ENCODE measurements at places on chromosomes 5 and 9.

GRCh38 chr9:113368348-113368981, 8.3 kb downstream of the HDHD3 start:
- no peak for DNase-seq

DNA sequence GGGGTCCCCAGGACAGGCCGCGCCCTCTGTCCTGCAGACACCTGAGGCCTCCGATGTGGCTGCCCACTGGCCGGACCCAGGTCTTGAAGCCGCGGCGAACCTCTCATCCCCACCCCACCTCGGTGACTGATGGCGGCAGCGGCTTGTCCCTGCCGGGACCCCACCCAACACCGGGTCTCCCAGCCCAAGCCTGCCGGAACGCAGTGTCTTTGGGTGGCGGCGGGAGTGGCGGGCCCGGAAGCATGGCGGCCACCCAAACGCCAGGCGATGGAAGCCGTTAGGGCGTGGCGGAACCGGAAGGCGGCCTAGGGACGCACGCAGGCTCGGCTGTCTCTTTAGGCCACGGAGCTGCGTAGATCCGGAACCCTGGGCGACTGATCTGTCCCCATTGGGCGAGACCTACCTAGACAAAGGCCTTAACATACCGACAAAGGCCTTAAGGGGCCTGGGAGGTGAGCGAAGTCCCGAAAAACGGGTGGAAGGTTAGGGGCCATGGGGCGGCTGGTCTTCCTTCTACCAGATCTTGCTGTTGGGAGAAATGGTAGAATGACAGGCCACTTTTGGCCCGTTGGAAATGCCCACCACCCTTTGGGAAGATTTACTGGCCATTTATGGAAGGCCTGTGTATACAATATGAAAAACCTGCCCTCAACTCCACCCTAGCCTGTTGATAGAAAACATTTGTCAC, 94.6 kb upstream of the SMC2 start:
- no peak for DNase-seq

DNA sequence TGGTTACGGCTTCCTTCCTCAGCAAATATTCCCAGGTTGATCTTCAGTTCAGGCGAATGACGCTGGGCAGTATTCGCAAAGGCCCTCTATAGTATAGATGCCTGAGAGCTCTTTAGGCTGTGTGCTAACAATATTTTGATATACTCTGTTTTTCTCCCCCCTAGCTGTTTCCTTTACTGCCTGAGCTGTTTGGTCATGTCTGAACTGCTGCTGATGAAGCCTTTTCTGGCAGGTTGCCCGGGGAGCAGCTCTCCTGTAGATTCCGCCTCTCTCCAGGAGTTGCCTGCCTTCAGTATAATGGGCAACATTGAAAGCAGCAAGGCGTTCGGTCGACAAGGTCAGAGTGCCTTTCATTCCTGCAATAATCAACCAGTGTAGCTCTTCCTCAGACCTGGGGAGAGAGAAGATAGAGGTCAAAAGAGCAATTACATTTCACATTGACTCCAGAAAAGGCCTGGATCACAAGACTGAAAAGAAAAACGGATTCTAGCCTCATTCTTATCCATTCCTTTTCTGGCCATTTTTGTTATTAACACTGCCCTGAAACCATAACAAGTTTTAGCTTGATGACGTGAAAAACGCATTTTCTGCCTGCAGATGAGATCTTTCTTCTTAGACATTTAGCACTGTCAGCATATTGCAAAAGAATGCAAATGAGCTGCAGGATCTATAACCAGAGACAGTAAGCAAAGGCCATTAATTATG, 60.1 kb upstream of the ZNF608 start:
- DNase-seq, result no peak

DNA sequence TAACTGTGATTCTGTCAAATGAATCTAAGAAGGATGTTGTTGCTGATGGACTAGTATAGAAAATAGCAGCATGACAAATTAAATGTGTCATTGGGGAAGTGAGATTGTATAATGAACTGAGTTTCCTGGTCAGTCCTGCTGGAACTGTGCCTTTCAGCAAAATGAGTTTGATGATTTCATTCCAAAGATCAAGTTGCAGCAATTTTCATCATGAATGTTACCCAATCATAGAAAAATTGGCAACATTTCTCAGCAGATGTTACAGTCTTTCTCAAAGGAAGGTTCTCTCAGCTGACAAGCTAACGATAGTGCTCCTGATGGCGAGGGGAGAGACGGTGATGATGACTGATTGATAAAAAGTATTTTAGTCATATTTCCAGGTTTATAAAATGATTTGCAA, 10.7 kb downstream of the PCDHAC2 start:
- DNase-seq, result no peak

GRCh38 chr5:132086277-132086794, 12.7 kb downstream of the CSF2 start:
- no peak for DNase-seq

DNA sequence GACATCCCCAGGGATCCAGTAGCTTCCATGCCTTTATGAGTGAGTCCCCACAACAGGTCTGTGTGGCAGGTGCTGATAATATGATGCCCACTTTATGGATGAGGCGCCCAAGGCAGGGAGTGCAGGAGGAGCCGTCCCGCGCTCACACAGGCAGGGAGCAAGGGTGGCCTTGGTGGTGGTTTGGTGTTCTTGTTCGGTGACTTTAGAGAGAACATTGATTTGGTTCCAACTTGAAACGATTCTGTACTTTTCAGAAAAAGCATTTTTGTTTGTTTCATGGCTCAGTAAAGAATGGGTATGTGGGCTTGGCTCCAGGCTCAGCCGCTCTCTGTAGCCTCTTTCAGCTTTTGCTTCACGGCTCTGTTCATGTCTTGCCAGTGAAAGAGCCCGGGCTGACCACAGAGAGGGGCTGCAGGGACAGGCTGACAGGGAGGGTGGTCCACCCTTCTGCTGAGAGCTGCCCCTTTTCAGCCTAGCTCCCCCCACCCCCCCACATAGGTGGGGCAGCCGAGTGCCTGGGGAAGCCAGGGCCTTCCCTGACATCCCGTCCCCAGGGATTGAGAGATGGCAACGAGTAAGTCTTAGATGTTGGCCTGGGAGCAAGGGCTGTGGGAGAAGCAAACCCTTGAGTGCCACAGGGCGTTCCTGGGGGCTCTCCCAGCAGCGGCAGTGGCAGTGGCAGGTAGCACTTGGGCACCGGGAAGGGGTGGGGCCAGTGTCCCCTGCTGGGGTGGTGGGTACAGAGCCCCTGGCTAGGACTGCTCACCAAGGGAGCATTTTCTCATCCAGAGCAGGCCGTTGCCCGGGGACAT, 28.0 kb downstream of the NCS1 start:
- no peak for DNase-seq

GRCh38 chr9:108775901-108776306, 79.9 kb downstream of the ACTL7B start:
- DNase-seq, result no peak

DNA sequence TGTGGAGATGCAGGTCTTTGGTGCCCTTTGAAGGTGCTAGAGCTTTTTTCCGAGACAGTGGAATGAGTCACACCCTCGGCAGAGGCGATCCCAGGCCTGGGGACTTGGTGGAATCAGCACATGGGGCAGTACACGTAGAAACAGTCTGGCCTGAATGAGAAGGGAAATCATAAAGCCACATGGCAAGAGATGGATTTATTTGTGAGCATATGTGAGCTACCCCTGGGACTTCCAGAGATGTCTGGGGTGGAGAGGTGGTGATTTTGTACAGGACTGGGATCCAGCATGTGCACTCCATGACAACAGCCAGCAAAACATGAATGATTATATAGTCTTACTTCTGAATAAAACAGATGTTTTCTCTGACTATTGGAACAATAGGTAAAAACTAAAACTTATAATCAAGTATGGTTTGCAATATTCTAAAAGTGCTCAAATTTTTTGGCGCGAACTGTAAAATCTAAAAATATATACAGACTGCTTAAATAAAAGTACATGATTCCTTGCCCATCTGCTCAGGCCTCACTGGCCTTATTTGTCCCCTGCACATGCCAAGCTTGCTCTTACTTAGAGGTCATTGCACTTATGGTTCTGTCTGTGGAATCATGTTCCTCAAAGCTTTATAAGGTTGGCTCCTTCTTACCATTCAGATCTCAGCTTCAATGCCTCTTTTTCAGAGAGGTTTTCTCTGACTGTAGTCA, 54.7 kb upstream of the SMARCA2 start:
- no peak for DNase-seq

GRCh38 chr5:38284384-38284783, 26.0 kb downstream of the EGFLAM start:
- no peak for DNase-seq

DNA sequence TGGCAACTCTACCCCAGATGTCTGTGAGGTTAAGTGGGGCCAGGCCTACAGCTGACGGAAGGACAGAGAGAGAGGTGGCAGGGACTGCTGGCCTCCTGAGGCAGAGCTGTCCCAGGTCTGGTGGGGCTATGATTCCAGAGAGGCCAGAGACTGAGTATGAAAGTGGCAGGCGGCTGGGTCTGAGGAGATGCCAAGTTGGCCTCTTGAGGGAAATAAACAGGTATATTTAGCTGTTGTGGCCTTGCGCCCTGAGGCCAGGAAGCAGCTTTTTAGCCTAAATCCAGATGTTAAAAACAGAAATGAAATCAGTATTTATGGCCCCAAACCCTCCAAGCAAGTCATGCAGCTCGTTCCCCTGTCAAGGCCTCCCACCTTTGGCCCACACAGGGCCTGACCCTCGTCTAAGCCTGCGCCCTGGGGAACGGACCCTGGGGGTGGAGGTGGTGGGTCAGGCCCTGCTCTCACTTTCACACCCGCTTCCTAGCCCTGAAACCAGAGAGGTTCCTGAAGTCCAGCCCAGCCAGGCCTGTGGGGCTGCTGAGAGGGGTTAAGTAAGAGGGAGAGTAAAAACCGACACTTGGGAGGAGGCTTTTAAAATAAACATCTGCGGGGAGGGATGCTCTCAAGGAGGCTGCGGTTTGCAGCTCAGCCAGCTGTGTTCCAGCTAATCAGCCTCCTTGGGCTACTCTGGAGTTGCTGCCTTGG, 18.7 kb downstream of the PCDHGC5 start:
- DNase-seq, result peak; percentile 86

DNA sequence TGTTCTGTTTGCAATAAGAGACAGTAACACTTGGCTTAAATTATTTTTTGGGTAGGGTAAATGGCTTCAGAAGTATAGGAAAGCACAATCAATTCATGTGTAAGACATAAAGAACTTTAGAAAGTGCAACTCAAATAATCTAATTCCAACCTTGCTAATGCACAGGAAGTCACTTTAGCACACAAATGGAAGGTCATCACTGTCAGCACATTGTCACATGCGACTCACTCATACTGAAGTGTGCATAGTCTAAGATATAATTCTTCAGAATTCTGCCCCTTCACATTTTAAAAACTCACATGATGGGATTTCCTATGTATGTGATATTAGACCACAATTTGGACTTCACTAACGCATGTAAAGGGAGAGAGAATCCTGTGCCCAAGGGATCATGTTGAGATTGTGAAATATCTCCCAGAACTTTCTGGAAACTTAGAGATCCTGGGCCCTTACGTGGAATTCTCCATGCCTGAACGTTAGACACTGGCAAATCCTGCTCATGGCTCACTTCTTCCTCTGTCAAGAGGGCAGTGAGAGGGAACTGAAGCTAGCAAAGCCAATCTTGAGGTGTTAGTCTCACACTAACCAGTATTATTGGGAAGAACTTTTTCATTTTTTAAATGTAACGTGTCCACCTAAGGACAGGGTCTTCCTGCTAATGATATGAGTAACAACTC, 403.2 kb upstream of the PTGER4 start:
- DNase-seq, result no peak

DNA sequence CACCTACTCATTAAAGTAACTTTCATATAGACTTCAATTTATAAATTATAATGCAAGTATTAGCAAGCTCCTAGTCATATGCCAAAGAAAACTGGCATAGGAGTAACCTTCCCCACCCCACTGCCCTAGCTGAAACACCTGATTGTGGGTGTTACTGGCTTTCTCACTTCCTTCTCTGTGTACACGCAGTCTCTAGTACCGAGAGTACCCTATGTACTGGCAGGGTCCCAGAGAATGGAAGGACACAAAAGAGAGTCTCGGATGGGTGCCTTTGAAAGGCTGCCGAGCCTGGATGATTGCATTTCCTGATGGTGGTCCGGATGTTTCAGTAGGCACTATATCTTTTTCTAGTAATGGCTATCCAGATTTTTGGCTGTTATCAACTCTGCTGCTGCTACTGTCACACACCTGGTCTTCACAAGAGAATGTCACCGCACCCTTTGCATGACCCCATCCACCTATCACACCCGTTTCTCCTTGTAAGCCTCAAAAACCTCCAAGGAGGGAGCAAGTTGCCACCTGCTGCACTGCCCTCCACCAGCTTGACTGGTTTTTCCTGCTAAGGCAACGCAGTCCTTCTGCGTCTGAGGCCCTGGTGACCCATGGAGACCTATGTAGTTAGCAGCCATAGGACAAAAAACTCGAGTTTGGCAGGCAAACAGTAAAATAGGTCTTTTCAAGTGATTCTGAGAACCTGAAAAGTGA, 53.8 kb upstream of the CLINT1 start:
- no peak for DNase-seq

DNA sequence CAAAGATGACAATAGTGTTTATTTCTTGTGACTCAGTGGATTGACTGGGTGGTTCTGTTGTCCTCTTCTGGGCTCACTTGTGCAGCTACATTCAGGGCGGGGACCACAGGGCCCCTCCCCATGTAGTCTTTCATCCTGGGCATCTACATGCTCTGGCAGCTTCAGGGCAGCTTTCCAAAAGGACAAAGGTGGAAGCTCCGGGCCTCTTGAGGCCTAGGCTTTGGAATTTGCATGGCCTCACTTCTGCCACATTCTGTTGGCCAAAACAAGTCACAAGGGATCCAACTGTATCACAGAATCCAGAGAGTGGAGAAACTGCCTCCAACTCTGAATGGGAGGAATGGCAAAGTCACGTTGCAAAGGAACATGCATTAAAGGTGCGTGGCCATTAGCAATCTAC, 64.3 kb downstream of the ARHGAP26 start:
- no peak for DNase-seq

DNA sequence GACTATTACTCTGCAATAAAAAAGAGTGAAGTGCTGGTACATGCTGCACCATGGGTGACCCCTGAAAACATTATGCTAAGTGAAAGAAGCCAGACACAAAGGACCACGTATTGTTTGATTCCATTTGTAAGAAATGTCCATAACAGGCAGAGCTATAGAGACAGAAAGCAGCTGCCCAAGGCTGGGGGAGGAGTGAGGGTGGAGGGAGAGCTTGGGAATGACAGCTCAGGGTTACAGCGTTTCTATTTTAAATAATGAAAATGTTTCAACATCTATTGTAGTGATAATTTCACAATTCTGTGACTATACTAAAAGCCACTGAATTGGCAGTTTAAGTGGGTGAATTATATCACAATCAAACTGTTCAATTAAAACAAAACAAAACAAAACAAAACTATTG, 81.7 kb downstream of the MYO10 start:
- no peak for DNase-seq

DNA sequence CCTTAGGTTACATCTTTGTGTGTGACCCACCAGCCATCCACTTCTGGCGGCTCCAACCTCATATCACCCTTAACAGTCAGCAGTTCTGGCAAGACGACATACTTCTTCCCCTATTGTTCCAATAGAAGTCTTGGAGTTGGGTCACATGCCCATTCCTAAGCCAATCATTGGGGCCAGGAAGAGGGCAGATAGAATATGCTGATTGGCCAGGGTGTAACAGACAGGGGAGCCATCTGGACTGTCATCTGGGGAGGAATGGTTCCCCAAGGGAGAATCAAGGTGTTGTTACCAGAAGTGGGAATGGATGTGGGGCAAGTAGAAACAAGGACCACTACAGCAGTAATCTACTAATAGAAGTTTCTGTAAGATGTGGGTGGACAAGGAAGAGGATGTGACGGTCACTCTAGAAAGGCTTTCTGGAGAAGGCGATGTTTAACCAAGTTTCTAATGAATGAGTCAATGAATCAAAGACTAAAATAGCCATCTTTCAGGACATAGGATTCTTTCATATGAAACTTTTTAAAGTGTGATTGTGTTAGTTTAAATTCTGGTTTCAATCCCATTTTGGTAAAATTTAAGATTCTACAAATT, 200.4 kb downstream of the ARHGAP26 start:
- DNase-seq, result no peak

Measured in NB4 (cell line).